Ureter (tissue), 1 donor: ENCODE measurements at places on chromosomes 16 and 17.

GRCh38 chr17:19768046-19768782 is 20.1 kb upstream of the ALDH3A1 start:
- DNase-seq = no peak

DNA sequence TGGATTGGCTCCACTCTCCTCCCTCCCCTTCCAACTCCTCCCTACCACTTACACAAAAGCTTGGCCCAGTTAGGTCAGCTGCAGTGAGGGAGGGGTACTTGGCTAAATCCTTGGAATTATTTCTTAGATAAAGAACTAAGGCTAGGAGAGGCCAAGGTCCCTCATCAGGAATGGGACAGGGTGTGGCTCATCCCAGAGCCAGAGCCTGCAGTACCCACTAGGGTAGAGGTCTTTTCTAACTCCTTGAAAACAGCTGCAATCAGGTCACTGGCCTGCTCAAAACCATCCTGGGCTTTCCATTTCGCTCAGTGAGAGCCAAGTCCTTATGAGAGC is 1.9 kb upstream of the SLC46A1 start:
- no peak for DNase-seq

GRCh38 chr16:11063448-11064201 is 119.3 kb downstream of the CLEC16A start:
- DNase-seq = no peak

GRCh38 chr17:57514614-57515013 is 230.5 kb downstream of the CCDC182 start:
- DNase-seq = no peak

DNA sequence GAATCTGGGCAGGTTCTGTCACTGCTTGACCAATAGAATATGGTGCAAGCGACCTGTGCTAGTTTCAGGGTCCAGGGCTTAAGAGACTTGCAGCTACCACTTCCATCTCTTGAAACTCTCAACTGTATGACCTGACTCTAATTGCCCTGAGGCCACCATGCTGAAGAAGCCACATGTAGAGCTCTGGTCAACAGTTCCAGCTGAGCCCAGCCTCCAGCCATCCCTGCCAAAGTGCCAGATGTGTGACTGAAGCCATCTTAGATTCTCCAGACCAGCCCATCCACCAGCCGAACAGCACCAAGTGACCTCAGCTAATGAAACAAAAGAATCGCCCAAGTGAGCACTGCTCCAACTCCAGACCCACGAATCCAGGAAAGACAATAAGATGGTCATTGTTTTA is 3.4 kb upstream of the MT2A start:
- no peak for DNase-seq

DNA sequence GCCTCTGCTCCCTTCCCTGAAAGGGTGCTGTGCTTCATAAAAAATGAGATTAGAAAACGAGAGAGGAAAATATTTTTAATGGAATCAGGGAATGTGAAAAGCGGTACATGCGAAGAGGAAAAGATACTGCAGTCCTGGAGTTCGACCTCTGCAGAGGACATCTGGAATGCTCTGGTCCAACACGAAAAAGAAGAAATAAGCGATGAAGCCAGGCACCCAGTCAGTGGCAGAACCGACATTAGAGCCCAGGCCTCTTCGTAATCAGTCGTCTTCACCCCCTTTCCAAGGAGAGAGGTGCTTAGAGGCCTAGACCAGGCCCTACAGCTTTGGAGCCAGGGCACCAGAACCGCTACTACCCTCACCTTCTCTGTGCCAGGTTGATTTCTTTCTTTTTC is 459 bp upstream of the MARCHF10 start:
- no peak for DNase-seq

- DNase-seq = no peak
These were observed 58.1 kb upstream of the CRISPLD2 start for GRCh38 chr16:84761448-84762368.

- no peak for DNase-seq
These were observed 538 bp upstream of the FCSK start for GRCh38 chr16:70453892-70454221.

DNA sequence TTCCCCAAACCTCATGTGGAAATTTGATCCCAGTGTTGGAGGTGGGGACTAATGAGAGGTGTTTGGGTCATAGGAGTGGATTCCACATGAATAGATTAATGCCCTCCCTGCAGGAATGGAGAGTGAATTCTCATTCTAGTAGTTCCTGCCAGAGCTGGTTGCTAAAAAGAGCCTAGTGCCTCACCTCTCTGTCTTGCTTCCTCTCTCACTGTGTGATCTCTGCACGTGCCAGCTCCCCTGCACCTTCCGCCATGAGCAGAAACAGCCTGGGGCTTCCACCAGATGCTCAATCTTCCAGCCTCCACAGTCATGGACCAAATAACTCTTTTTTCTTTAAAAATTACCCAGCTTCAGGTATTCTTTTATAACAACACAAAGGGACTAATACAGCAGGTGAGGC is 72.9 kb upstream of the CLEC3A start:
- no peak for DNase-seq

DNA sequence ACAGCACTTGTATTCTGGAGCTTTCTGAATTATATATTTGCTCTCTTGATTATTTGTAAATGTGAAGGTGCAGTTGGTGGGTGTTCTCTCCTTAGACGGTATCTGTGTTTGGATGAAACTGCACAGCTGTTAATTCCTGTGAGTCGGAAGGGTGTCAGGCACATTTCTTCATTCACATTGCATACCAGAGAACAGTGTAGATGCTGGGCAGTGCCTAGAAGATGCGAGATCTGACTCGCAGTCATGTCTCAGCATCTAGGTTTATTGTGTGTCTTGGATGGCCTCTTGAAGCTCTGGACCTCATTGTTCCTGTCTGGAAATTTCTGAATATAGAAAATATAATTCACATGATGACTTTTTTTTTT is 61.2 kb downstream of the CLEC16A start:
- DNase-seq = no peak

GRCh38 chr16:12609937-12610699 is 193.6 kb downstream of the CPPED1 start:
- no peak for DNase-seq

GRCh38 chr16:11406177-11406560 is 60.9 kb downstream of the RMI2 start:
- DNase-seq = no peak

GRCh38 chr17:65314212-65314611 is 177.0 kb downstream of the RGS9 start:
- DNase-seq = no peak

DNA sequence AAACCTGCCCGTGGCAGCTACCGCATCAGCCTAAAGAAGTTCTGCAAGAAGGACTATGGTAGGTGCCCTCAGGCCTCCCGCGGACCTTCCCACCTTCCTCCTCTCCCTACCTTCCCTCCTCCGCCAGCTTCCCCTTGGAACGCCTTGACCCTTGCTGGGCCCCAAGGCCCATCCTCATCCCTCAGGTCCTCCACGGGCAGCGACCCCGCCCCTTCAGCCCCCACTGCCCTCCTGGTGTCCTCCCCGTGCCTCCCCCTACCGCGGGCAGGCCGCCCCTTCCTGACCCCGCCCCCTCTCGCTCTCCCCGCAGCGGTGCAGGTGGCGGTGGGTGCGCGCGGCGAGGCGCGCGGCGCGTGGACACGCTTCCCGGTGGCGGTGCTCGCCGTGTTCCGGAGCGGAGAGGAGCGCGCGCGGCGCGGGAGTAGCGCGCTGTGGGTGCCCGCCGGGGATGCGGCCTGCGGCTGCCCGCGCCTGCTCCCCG is 1.4 kb upstream of the TBC1D24 start:
- no peak for DNase-seq

DNA sequence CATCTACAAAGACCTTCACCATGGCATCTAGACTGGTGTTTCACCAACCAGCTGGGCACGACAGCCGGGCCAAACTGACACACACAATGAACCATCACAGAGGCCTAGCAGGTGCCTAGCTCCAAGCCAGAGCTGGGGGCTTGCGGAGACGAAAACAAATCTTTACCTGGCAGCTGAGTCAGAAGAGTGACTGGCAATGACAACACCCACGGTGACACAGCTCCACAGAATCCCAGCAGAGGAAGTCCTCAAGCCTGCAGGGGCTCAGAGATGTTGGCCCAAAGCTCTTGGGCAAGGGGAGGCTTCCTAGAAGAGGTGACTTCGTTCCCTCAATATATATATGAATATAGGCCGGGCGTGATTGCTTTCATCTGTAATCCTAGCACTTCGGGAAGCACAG is 5.1 kb downstream of the MMP25 start:
- no peak for DNase-seq

DNA sequence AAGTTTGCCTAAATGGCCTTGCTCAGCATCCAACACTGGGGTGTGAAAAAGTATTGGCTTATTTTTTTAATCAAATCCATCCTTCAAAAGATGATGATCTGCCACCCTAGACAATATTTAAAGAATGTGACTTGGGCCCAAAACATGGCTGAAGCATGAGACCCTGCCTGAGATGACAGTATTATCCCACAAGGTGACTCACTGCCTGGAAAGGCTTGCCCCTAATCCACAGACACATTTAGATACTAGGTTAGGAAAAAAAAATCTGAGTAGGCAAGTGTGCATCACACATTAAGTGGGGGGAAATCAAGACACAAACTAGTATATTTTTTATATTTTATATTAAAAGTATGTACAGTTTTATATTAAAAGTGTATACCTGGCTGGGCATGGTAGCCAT is 38.4 kb downstream of the TOM1L2 start:
- no peak for DNase-seq

DNA sequence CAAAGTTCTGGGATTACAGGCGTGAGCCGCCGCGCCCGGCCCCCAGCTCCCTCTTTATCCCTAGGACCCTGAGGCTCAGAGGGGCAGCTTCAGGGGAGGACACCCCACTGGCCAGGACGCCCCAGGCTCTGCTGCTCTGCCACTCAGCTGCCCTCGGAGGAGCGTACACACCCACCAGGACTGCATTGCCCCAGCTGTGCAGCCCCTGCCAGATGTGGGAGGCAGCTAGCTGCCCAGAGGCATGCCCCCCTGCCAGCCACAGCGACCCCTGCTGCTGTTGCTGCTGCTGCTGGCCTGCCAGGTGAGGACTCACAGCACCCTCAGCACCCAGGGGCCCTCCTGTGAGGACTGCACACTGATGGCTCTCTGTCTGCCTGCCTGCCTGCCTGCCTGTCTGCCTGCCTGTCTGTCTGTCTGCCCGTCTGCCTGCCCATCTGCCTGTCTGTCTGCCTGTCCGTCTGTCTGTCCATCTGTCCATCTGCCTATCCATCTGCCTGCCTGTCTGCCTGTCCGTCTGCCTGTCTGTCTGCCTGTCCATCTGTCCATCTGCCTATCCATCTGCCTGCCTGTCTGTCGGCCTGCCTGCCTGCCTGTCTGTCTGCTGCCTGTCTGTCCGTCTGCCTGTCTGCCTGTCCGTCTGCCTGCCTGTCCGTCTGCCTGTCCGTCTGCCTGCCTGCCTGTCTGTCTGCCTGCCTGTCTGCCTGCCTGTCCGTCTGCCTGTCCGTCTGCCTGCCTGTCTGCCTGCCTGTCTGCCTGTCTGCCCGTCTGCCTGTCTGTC is 5.0 kb downstream of the GCGR start:
- DNase-seq = no peak

DNA sequence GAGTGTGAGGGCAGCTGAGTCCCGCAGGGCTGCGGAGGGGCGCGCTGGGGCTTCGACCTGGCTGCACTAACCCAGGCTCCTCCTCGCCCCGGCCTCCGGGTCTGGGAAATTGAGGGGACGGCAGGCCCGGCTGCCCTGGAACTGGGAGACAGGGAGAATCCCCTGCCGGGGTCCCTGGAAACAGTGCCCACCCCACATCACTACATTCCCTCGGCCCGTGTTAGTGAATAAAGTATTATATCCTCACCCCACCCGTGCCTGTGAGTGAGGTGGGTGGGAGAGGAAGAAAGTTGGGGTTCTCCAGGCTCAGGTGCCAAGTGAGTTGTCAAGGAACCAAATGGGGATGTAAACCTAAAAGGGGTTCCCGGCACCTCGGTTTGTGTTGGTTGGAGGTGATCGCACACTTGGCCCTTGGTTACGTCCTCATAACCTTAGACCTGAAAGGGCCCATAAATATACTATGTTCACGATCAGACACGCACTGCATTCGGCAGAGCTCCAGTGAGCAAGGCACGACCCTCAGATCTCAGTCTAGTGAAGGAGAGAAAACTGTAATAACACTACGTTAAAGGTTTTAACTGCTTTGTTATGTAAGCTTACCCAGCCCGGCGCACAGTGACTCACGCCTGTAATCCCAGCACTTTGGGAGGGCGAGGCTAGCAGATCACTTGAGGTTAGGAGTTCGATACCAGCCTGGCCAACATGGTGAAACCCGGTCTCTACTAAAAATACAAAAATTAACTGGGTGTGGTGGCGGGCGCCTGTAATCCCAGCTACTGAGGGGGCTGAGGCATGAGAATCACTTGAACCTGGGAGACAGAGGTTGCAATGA is 11.2 kb downstream of the ZNF771 start:
- DNase-seq = no peak

- no peak for DNase-seq
These were observed 1.0 kb upstream of the HOXB9 start for GRCh38 chr17:48627118-48627597.

DNA sequence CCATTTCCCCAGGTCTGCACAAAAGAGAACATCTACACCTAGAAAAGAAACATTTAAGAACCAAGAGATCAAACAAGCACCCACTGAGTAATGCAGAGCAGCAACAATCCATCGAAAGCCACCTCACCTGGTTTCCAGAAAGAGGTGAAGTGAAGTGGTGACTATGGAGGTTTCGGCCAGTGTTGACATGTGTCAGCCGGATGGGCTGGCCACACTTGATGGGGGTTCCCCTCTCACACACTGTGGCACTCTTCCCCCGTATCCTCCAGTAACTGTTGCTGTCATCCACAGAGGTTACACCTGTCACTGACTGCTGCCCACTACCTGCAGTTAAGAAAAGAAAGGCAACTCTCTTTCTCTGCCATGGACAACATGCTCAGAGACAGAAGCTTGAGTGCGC is 6.5 kb downstream of the SDF2 start:
- no peak for DNase-seq

DNA sequence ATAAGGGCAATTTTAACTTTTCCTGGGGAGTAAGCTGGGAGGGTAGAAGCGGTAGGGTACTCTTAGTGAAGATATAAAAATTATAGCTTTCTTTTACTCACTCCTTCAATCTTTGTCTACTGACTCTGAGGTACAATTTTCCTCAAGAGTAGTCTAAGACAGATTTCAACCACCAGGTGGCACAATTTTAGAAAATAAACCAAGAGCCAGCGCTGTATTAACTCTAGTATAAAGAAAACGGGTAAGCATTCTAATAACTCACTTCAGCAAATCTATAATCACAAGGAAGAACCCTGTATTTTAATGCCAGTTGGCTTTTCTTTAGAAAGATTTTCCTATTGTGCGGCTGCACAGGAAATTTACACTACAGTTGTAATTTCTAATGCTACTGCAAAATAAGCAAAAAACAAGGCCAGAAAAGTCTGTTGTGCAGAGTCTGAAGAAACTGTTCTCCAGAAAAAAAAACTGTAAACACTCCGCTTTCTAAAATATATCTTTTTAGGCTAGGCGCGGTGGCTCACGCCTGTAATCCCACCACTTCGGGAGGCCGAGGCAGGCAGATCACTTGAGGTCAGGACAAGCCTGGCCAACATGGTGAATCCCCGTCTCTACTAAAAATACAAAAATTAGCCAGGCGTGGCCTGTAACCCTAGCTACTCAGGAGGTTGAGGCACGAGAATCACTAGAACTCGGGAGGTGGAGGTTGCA is 1.9 kb downstream of the CMC2 start:
- DNase-seq = no peak
